HS-27A (cell line): ENCODE measurements at places on chromosomes 12 and 14.

GRCh38 chr14:91649930-91650329, 82.0 kb downstream of the CATSPERB start:
- DNase-seq, result no peak

DNA sequence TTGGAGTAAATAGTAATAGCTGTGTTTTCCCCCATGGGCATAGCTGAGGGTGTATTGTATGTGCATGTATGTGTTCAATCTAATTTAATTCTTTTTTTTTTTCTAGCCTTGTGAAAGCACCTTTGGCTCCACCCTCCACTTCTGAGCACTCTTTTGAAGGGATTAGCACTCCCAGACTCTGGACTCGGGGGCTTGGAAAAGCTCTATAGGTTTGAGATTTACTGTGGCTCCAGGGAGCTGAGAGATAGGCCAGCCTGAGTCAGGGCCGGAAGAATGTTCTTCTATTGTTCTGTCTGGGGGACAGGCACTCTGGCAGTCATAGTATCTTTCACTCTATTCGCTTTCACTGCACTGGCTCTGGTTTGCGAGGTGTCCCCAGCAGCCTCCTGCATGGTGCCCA, 540.0 kb upstream of the TBX3 start:
- no peak for DNase-seq

DNA sequence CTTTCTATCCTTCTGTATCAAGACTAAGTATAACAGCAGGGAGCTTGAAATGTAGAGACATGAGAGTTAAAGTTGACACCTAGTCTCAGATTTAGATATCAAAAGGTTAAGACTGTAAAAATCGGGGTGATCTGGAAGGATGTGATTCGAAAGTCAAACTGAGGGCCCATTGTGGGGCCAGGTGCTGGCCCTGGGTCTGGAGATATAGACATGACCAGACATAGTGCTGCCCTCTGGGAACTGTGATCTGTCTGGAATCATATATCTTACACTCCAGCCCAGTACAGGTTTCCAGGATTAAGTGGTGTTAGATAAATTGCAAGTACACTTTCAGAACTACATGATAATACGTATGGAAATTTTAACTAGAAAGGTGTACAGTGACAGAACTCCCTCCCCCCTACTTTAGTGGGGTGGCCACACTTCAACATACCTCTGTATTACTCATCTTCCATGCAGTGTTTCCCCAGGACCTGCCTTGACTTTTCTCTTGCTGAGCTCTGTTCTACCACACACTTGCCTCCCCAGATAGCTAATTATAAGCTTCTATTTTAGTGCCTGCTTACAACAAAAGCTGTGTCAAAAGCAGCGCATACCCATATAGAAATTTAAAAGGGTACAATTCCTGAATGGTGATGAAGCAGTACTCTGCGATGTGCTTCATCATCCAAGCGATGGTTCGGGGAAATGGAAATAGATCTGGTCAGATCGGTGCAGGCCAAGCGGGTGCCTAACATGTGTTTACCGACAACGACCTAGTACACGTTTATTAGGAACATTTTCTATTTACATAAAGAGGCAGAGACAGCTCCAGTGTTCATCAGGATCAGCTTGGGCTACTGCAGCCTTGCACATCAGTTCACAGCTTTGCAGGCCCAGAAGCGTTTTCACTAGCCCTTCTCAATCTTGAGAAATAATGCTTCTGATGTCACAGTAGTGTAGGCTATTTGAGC, 68.7 kb downstream of the ARF6 start:
- DNase-seq, result no peak

DNA sequence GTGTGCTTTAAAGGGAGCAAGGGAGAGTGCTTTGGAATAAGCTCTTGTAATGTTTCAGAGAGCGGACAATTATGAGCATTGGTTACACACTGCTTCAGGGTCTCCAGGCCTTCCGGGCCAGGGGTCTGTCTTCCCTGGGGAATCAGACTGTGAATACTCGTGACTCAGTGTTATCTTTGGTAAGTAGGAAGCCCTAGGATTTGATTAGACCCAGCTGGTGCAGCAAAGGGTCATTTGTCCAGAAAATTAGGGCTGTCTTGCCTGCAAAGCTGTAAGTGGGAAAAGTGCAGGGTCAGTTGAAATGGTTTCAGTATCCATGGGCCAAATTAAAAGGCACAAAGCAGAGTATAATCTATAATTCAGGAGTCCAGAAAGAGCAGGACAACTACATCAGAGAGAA, 475.6 kb downstream of the MED13L start:
- DNase-seq, result no peak

- DNase-seq, result no peak
Observed at GRCh38 chr12:5870183-5870582, 74.9 kb downstream of the ANO2 start.

DNA sequence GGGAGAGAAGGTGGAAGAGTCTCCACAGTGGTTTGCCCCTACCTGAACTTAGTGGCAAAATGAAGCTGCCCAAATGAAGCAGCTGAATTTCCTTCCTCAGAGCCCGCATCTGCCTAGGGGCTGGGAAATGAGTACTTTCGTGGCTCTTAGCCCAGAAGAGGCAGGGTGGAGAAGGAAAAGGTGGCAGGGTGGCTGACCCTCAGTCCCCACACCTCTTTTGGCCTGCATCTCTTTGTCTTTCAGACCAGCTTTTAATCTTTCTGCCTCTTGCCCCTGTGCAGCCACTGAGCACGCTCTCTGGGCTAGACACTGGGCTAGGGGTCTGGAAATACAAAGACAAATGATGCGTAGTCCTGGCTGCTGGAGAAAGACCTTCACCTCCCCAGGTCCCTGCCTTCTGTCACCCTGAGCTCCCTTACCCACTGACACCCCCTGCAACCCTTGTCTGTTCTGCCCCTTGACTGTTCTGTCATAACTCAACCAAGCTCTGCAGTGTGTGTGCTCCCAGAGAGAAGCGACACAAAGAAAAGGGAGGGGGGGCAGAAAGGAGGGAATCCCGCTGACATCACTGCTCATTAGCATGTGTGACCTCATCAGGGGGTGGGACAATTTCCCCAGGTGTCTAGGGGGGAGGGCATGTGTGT, 371 bp upstream of the REM2 start:
- DNase-seq, result no peak

DNA sequence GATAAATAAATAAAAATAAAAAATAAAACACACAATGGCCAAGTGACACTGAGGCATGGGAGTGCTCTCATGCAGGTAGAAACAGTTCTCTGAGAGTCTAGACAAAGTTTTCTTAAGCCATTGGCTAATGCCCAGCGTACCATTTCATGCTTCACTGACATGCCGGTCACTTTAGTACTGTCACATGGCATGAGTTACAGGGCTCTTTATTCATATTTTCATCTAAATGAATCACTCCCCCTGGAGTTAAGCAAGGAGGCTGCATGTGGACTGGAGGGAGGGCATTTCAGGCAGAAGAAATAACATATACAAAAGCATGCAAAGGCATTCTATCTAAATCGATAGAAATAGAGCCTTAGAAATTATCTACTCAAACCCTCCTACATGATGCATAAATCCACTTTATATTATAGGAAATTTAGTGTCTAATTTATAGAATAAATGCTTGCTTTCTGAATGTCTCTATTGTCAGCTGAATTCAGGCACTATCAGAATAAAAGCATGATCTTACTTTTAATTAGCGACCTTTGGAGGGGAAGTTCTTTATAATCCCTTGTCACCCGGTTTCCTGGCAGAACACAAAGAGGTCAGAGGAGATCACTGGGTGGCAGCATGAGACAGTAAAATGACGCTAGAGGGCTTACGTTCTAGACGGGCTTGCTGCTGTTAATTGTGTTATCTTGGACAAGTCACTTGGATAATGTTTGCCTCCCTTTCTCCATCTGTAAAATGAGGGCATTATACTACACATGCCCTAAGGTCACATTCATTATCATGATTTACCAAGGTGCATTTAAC, 17.5 kb downstream of the DYRK4 start:
- DNase-seq, result no peak

DNA sequence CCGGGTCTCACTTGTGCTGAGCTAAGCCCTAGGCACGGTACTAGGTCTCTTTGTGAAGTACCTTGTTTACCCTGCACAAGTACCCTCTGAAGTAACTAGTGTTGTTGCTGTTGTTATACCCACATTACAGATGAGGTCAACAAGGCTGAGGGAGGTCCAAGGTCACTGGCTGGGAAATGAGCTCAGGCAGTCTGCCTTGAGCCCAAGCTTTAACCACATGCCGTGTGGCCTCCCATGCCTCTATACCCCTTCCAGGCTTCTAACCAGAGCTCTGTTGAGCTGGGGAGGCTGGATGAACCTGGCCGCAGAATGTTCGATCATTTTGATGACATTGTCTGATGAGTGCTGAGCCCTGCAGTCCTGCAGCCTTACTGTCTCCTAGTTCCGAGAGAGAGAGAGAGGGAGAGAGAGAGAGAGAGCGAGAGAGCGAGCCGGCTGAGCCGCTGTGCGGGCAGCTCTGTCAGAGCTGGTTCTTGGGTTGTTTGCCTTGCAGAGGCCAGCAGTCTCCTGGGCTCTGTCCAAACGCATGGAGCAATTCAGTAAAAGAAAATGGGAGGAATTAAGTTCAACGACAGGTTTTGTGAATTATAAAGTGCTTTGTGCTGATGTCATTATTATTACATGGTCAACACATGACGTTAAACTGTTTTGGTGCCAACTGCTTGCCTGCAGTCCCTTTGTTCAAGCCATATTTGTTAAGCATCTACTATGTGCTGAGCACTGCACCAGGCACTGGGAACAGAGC, 13.1 kb downstream of the JDP2 start:
- no peak for DNase-seq

DNA sequence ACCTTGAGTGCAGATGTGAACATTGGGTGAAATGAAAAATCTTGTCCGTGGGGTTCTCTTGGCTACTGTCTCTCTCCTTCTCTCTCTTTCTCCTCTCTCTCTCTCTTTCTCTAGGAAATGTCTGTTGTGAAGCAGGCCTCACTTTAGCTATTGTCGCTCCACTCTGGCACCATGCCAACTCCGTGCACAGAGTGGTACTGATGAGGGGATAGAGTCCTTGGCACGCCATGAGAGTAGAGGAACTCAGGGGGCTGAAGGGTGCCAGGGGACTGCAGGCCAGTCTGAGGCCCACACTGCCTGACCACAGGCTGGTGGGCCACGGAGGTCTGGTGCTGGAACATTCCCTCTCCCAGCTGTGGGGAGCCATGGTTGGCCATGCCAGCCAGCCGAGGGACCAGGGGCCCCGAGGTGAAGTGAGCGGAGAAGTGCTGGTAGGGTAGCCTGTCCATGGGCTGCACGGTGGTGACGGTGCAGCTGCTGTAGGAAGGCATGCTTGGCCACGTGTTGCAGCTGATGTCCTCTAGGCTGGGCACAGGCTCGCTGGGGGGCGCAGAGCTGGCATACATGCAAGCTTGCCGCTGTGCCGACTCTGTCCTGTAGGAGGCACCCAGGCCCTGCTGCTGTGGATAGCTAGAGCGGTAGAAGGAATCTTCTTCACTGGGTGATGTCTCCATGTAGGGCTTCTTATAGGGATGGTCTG, 50.4 kb downstream of the TBX5 start:
- no peak for DNase-seq

GRCh38 chr12:84161296-84161695, 751.3 kb downstream of the SLC6A15 start:
- DNase-seq, result no peak

DNA sequence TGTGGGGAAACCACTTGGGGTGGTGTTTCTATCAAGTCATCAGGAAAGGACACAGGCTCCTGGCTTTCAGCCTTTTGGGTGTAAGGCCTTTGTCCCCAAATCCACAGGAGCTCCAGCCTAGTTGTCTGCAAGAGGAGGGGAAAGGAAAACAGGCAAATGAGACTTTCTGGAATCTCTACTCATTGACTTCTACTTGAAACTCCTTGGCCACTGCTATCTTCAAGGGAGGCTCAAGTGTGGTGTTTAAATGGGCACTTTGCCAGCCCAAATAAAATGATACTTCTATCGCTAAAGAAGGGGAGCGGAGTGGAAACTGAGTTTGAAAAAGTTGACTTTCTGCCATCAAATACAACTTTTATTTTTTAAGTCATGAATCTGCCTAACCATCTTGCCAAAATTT, 445.9 kb upstream of the RGS6 start:
- no peak for DNase-seq

- no peak for DNase-seq
Observed at GRCh38 chr12:24605916-24606315, 343.0 kb downstream of the BCAT1 start.

- DNase-seq, result no peak
Observed at GRCh38 chr14:44030831-44031383, 476.2 kb downstream of the FSCB start.

GRCh38 chr12:100229876-100230275, 29.3 kb downstream of the ACTR6 start:
- no peak for DNase-seq

GRCh38 chr12:110530511-110530910, 28.4 kb downstream of the RAD9B start:
- no peak for DNase-seq

GRCh38 chr14:97281741-97282140, 484.6 kb downstream of the VRK1 start:
- no peak for DNase-seq

GRCh38 chr12:40502322-40502721, 189.9 kb upstream of the CNTN1 start:
- no peak for DNase-seq

DNA sequence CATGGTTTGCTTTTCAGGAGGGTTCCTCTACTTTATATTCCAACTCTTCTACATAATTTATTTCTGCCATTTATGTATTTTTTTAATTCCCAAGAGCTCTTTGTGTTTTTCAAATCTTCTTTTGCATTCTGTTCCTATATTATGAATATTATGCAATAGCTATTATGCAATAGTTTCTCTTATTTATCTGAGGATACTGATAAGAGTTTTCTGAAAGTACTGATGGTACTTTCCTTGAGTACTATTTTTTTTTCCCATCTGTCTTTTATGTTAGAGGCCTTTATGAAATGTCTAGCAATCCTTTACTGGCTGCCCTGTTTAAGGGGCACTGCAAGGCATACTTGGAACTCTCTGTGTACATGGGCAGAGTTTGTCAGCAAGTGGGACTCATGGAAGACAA, 93.4 kb downstream of the SLC41A2 start:
- DNase-seq, result no peak

DNA sequence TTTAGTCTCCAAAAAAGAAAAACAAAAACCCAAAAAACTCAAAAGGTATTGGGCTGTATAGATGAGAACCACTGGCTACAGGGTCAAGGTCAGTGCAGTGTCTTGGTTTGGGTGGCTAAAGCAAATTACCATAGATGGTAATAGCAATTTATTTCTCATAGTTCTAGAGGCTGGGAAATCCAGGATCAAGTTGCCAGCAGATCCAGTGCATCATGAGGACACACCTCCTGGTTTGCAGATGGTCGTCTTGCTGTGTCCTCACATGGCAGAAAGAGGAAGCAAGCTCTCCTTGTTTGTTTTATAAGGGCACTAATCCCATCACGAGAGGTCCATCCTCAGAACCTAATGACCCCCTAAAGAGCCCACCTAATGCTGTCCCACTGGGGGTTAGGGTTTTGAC, 11.2 kb downstream of the COX14 start:
- no peak for DNase-seq

- DNase-seq, result no peak
Observed at GRCh38 chr14:55731881-55732498, 152.0 kb downstream of the KTN1 start.

DNA sequence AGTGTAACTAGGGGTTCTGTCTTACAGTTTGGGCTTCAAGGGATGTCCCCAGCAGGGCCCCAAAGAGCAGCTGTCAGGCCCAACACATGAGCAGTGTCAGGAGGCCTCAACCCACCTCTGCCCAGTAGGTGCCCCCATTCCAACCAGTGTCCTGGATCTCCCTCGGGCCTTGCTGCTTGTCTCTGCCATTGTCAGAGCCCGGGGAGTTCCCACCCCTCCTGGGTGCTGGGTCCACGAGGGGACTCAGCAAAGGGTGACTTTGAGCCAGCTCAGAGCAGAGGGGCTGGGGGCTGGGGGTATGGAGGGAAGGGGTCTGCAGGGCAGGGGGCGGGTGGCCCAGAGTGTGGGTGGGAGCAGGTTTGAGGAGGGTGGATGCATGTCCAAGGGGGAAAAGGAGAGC, 18.0 kb upstream of the BEGAIN start:
- DNase-seq, result no peak
